Testis (tissue), 5 donors: ENCODE measurements at places on chromosomes 12 and 14. TPM values are rescaled to one million over a fixed set of nuclear protein-coding genes. Genes with fewer than 3 reads are reported as not detected.

- no peaks in the 10 kb centered on the region for H3K4me1 ChIP-seq
- no peak overlapping the region for H3K27ac ChIP-seq
- no peak overlapping the region for H3K4me3 ChIP-seq
- no peaks in the 10 kb centered on the region for H3K36me3 ChIP-seq
- no peaks in the 10 kb centered on the region for H3K27me3 ChIP-seq
Measured at GRCh38 chr14:29846339-29847055, 81.2 kb downstream of the PRKD1 start.

DNA sequence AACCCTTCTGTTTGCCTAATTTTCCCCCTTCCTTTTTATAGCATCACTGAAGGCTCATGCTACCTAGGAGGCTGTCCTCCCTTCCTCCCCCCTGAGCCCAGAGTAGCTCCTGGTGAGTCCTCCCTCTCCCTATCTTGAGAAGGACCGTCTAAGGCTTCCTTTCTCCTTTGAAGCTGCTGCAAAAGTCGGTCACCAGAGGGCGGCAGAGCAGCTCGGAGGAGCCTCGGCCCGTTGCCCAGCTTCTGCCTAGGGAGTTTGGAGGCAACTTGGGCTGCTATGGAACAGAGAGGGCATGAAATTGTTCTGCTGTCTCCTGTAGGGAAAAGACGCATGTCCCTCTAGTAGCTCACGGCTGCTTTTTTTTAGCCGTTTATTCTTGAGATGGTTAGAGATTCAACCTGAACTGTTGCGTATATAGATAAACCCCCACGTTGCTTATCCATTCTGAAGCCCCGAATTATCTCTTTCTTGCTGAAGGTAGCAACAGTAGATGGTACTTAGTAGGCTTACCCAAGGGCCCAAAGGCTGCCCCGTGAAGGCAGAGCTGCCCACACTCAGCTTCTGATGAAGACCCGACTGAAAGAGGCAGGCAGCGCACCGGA is 5.7 kb downstream of the WNT5B start:
- H3K27ac ChIP-seq: no peak overlapping the region
- H3K27me3 ChIP-seq: no peaks in the 10 kb centered on the region
- H3K4me1 ChIP-seq: peaks cover 4% of the 10 kb centered on the region
- DNase-seq: peak; percentile 89

Gene TCL1B
- total RNA-seq: 5.6 TPM

Gene TAPBPL
- total RNA-seq: 18.4 TPM

Gene LRTM2
- 0.43 TPM for total RNA-seq

DNA sequence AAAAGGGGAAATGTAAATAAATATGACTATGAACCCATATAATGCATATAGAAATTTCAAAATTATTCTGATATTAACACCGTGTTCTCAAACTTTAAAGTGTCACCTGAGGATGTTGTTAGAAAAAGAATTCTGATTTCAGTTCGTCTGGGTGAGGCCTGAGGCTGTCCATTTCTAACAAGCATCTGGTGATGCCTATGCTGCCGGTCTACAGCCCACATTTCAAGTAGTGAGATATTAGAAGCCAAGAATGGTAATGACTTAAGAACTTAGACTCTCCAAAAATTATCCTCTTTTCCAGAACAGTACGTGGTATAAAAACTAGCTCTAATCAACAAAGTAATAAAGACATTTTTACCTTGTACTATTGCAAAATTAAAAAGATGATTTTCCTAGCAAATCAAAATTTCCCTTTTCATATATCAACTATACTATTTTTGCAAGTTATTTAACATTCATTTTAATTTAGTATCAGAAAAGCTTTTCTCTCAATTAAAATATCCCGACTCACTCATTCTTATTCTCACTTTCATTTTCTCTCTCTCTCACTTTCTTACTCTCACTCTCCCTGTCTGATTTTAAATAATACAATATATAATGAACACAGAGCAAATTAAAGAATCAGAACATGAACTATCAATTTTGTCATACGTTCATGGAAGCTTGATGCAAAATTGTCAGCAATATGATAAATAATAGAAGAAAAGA is 35.0 kb downstream of the PIK3C2G start:
- H3K36me3 ChIP-seq: no peaks in the 10 kb centered on the region
- no peaks in the 10 kb centered on the region for H3K4me1 ChIP-seq
- DNase-seq: no peak
- H3K27me3 ChIP-seq: no peaks in the 10 kb centered on the region
- H3K4me3 ChIP-seq: peak overlapping the region; percentile 4

Gene CRIP2
- 114 TPM for total RNA-seq

DNA sequence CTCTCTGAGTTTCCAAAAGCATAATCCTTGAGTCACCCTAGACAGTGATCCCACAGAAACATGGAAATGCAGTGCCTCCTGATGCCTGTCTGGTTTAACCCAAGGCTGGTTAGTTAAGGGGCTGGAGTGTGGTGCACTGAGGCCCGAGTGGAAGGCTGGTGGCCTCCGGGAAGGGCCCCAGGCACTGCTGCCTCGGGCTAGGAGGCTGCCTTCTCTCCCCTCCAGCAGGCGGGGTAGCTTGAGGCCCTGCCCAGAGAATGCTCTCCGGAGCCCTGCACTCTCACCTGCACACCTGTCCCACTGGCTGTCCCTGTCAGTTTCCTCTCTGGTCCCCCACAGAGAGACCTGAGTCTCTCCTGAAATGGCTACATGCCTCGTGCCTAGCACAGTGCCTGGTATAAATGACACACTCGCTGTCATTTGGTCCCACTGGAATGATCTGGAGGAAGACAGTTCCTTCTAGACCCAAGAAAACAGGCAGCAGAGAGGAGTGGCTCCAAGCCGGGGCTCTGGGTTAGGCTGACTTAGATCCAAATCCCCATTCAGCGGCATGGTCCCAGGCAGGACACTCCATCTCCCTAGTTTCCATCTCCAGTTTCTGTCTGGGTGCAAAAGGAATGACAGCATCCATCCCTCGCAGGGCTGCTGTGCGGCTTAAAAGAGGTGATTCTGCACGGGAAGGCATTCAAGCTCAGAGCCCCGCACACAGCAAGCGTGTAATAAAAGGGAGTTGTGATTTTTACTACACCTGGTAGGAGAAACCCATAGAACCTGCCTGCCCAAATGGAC is 54.0 kb downstream of the RBM19 start:
- DNase-seq: no peak
- no peak overlapping the region for H3K27ac ChIP-seq
- H3K4me3 ChIP-seq: no peak overlapping the region
- H3K36me3 ChIP-seq: no peaks in the 10 kb centered on the region

DNA sequence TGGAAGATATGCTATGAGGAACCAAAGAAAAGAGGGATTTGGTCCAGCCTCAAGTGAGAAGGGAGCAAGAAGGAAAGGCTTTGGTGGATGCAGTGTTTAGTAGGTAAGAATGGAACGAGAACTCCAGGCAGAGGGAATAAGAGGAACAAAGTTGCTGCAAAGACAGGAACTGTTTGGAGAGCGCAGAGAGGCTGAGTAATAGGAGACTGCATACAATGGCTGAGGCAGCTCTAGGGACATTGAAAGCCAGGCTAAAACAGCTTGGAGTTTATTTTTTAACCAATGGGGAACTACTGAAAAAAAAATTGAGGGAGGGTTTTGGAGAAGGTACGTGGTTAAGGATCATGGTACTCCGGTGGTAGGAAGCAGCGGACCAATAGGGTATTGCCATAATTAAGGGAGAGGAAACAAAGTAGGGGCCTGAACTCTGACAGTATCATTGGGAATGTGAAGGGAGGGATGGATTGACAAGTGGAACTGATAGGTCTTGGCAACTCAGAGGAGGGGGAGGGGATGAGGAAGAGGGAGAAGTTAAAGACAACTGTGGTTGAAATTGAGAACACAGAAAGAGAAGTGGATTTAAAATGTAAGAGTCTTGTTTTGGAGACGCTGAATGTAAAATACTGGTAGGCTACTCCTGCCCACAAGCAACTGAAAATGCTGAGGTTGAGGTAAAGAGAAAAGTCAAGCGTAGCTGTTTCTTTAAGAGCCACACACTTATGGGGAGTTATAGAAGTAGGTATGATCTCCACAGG is 4.8 kb downstream of the ASCL4 start:
- DNase-seq: no peak
- no peak overlapping the region for H3K27ac ChIP-seq
- H3K4me3 ChIP-seq: no peak overlapping the region
- no peaks in the 10 kb centered on the region for H3K27me3 ChIP-seq
- no peaks in the 10 kb centered on the region for H3K4me1 ChIP-seq

Gene SDSL
- 25.2 TPM for total RNA-seq

Gene GNB3
- total RNA-seq: 5.0 TPM

Gene GPR135
- 33.1 TPM for total RNA-seq

Gene HOXC4
- 3.0 TPM for total RNA-seq

Gene PCED1B
- total RNA-seq: 56.1 TPM
